Hematopoietic multipotent progenitor cell treated with erythropoietin and hydrocortisone succinate and interleukin-3 and kit ligand, for 4 days (in vitro differentiated cells): ENCODE measurements at places on chromosomes 2 and 18.

- DNase-seq: no peak
These were observed 6.8 kb downstream of the FHL2 start for GRCh38 chr2:105391763-105392662.

DNA sequence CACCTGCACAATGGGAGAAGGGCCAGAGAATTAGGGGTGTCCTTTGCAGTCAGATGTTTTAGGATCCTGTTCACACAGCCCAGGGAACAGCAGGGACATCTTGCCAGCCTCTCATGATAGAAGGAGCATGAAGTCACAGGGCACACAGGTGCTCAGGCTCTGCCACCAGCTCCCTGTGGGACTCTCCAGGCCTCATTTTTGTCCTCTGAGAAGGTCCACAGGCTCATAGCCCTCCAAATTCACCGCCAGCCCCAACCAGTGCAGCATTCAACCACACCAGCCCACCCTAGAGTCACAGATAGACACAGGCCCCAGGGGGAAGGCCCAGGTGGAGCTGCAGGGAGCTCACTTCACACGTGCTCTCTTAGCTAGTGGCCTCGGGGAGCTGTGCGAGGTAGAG is 391.7 kb downstream of the TNS1 start:
- DNase-seq: no peak

DNA sequence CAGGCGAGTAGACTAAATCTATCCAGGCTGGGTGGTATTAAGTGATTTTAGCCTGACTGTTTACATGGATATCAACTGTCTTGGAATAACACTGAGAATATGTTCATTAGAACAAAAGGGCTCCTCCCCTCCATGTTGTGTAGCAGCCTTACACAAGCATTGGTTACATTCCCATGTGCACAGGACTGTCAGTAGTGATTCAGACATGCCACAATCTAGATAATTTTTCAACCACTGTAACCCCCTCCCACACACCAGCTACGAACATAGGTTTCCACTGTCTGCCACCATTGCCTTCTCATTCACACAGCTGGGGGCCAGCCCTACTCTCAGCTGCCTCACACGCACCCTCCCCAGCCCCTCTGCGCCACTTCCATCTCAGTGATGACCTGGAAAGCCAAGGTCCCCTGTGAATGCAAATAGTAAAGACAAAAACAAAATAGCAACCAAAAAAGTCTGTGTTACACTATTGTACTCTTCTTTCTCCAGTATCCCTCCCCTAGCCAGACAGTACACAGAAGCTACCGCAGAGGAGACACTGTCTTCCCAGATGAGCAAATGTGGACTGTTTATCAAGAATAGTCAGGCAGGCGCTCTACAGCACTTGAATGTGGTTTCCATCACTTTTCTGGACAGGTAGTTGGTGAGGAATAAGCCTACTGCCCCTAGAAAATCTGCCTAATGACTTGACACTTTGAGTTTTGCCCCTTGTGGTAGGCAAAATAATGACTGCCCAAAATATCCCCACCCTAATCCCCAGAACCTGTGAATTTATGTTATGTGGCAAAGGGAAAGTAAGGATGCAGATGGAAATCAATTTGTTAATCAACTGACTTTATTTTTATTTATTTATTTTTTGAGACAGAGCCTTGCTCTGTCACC is 27.9 kb upstream of the TYMS start:
- peak; percentile 42 for DNase-seq

DNA sequence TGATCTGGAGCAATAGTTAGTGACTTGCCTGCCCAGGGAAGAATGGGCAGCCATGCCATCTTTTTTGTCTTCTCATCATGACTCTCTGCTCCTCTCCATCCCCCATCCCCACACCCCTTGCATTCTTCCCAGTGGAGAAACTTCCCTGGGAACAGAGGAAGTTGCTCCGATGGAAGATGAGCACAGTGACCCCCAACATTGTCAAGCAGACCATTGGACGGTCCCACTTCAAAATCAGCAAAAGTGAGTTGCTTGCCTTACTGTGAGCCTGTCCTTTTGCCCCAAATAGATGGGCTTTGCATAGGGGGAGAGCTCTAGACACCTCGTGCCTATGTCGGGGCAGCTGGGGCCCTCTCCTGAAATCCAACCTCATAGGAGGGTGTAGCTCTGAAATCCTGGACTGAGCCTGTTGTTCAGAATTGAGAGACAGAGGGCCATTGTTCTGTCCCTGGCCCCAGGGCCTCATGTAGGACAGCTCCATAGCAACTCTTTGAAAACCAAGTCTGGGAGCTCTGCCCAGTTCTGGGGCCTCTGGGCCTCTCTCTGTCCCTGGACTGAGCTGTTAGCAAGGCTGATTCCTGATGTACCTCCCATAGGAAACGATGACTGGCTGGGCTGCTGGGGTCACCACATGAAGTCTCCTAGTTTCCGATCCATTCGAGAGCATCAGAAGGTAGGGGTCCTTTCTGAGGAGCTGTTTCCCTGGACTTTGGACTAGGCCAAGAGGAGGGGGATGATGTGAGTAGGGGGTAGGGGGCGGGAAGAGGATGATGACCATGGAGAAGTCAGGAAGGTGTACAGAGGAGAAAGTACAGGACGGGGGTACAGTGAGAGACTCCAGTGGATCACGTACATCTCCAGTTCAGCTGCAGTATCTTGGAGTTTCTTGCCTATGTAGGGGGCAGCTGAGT is 35.2 kb downstream of the TTLL4 start:
- no peak for DNase-seq

DNA sequence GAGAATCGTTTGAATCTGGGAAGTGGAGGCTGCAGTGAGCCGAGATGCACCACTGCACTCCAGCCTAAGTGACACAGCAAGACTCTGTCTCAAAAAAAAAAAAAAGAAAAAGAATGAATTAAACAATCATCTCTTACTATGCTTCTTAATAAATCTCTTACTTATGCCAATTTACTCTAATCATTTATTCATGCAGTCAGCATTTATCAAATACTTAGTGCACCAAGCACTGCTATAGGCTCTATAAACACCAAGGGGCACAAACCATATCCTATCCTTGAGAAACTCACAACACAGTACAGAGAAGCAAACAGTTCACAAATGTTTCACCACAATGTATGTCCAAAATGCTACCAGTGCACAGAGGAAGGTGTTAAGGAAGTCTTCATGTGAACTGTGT is 189.4 kb downstream of the PDE11A start:
- DNase-seq: no peak

- no peak for DNase-seq
These were observed 52.9 kb upstream of the EML6 start for GRCh38 chr2:54670485-54671009.

DNA sequence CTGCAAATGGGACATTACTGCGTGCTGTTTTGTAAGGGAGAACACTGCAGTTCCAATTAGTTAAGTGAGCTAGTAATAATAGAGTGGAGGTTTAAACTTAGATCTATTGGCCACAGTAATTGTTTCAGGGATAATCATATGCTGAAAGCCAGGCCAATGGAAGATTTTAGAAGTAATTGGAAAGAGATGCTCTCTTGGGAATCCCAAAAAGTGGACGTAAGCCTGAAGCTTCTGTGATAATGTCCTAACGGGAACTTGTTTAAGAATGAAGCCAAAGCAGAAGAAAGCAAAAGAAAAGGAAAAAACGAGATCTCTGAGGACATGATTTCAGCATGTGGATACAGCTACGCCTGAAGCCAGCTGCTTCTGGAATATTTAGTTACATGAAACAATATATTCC is 594.6 kb downstream of the SLC4A3 start:
- no peak for DNase-seq

DNA sequence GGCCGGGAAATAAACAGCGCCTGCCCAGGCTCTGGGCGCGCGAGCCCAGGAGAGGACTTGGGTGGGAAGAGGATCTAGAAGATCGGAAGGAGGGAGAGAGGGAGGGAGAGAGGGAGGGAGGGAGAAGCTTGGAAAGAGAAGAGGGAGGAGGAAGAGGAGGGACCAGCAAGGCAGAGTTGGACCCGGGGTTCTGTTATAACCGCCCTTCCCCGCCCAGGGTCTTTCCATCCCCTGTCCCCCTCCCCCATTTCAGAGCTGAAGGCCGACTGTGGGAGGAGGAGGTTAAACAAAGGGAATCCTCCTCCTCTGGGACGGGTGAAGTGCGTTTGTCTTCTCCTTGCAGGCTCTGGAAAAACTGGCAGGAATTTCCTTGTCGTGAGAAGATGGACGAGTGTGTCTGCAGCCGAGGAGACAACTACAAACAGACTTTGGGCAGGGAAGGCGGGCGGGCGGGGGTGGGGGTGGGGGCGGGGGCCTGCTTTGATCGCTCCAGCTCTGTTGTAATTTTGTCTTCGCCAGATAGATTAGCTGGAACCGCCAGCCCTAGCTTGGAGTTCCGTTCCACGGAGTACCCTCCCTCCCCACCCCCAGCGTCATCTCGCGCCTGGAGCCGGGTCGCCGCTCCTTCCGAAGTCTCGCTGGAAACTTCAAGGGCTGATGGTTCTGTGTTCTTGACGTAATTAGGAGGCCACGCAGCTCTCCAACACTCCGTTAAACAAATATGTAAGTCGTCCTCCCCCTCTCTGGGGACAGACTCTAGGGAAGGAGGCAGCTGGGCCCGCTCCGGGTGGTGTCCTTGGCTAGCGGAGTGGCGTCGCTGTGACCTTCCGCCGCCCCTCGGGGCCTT is 6.4 kb upstream of the SP9 start:
- DNase-seq: no peak

DNA sequence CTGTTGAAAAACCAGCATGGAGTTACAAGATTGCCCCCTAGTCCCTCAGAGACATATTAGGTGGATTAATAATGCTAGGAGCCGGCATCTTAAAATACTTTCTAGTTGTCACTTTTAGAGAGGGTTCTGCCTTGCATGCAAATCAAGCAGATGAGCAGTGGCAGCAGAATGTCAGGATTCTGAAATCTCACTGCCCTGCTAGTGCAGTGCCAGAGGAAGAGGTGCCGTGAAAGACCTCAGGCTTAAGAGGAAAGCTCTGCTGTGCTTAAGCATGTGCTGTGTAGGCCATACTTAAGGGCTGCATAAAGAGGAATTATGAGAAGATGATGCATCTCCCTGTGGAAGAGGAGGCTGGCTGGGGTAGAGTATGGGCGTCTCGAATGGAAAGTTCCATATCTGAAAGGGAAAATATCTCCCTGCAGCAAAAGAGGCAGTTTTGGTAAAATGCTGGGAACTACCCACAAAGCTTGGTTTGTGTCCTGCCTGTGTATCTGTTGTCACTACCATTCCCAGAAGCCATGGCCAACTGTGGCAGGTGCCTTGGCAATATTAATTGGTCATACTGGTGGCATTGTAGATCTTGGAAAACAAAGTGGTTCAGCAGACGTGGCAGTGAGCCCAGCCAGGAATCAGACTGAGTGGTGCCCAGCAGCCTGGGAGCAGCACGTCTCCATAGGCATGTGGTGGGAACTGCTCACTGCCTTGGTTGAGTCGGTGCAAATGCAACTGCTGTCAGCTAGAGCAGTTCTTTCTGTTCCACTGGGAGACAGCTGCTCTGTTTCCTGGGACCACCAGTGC is 131.9 kb downstream of the EVA1A start:
- DNase-seq: no peak

DNA sequence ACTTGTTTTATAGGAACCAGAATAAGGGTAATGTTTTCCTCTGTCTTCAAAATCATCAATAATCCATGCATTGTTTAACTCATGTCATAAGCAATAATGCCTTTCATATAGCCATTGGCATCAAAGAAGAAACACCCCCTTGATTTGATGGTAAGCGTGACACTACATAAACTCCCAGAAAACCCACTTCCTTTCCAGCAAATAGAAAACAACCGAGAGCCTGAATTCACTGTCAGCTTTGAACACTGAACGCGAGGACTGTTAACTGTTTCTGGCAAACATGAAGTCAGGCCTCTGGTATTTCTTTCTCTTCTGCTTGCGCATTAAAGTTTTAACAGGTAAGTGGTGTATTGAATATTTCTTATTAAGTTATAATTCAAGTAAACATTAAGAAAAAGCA is at the start of gene ICOS:
Gene ICOS, plus strand, starts transcription at position 229 of the 400 bp plus-strand sequence. Its CDS starts 52 bp downstream, at position 281.
- peak; percentile 29 for DNase-seq

DNA sequence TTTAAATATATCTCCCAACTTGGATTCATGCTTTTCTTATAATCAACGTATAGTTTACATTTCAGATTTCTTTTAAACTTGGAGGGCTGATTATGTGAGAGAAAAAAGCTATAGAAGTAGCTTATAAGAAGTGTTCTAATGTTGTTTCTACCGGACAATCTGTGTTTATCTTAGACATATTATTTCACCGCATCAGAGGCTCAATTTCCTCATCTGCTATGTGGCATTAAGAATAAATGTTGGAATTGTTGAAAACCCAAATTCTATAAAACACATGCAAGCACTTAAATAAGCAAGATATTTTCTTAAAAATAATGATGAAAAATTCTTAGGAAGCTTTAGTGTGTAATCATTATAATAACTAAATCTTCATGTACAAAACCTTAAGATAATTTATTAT is 407.9 kb downstream of the HRH4 start:
- no peak for DNase-seq

- DNase-seq: peak; percentile 58
These were observed 29.4 kb downstream of the ZFP36L2 start for GRCh38 chr2:43196768-43197587.

- peak; percentile 55 for DNase-seq
These were observed 2.9 kb upstream of the CRIM1 start for GRCh38 chr2:36352701-36353100.

GRCh38 chr2:174600349-174600748 is 2.7 kb upstream of the WIPF1 start:
- no peak for DNase-seq

DNA sequence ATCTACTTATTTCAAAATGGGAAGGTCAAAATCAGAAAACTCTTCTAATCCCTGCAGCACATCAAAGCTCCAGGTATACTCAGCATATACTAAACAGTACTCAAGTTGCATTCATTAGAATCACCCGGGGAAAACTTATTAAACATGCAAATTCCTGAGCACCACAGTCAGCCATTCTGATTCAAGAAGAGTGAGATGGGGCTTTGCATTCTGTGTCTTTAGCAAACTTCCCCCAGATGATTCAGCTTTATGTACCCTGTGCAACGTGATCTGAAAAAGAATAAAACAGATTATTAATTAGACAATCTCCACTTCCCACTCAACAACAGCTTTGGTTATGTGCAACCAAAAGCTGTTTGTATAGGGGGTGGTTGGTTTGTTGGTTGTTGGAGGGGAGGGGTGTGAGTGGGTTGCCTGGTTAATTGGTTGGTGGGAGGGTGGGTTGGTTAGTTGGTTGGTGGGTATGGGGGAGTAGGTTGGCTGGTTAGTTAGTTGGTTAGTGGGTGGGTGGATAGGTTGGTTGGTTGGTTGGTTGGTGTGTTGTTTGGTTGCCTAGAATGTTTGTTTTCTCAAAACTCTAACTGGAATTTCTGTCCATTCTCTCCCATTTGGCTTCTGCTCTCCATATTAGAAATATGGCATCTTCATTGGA is 112.5 kb upstream of the AGAP1 start:
- DNase-seq: no peak

DNA sequence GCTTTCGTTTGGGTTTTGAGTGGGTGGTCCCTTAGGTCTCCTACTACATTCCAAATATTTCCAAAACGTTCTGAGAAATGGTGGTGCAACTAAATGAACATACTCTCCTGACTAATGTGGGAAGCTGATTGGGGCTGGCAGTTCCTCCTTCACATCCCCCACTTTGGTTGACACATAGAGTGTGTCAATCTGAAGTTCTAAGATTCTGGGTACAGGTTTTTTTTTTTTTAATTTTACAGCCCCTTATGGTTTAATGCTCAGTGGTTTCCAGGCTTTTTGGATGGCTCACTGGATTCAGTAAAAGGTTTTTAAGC is 58.4 kb upstream of the ITGB6 start:
- DNase-seq: no peak

GRCh38 chr2:120930864-120931263 is 195.2 kb downstream of the GLI2 start:
- DNase-seq: no peak

GRCh38 chr2:147512206-147512605 is 332.6 kb upstream of the ACVR2A start:
- no peak for DNase-seq
